Cortex of kidney (tissue), 1 donor: ENCODE measurements at places on chromosomes 2 and 18.

GRCh38 chr2:189866296-189866695 lies 82.0 kb downstream of the PMS1 start:
- DNase-seq = no peak

- DNase-seq = no peak
Observed at GRCh38 chr2:65655000-65655399, 222.6 kb upstream of the SPRED2 start.

DNA sequence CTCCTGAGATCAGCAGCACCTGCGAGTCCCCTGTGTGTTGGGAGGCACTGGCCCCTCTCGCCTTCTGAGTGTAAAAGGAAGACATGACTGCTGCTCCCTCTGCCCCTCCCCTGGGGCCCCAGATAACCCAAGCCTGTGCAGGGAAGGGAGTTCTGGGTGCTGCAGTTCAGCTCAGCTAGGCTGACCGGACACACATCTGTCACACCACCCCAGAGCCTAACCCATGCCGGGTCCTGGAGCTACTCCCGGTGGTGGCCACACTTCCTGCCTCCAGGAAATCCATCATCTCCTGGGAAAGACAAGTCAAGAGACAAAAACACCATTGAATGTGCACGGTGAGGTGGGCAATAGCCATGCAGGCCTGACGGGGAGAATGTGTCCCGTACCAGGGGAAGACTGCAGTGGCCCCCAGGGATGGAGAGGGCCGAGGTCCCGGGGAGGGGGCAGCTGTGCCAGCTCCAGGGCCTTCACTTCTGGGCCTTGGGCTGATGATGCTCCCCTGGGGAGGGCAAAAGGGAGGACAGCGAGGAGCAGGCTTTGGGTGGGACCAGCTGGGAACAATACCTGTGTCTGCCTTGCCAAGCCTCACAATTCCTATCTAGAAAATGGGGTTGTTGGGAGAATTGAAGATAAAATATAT lies 210.6 kb downstream of the TFCP2L1 start:
- DNase-seq = no peak

DNA sequence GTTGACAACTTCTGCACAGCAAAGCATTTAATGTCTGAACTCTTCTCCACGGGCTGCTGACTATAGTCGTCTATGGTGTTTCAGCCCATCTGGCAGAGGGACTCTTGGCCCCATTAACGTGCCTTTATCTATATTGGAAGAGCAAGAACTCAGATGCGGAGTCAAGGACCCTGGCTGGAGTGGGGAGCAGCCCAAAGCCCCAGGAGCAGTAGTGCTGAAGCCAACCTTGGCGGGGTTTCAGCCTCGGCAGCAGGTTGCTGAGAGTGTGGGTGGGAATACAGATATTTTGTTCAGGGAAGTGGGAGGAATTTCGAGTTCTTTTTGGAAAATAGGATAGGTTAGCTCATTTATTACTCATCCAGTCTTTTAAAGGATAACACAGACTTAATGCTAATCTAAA lies 34.2 kb downstream of the TMEM17 start:
- DNase-seq = no peak

DNA sequence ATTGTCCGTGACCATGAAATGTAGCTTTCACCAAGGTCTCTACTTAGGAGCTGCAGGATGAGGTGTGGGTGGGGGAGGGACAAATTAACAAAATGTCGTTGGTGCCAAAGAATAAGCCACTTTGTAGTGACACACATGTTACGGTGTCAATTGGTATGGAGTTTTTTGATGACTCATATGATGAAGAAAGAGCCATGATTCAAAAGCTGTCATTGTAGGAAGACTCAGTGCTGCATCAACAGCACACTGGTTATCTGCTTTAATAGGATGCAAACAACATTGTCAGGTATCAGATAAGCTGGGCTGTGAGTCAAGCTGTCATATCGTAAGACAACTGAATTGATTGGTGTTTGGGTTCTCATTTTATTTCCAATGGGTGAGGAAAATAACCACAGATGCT lies 36.6 kb upstream of the BOD1L2 start:
- no peak for DNase-seq

GRCh38 chr18:59518705-59519104 lies 159.6 kb upstream of the LMAN1 start:
- no peak for DNase-seq

DNA sequence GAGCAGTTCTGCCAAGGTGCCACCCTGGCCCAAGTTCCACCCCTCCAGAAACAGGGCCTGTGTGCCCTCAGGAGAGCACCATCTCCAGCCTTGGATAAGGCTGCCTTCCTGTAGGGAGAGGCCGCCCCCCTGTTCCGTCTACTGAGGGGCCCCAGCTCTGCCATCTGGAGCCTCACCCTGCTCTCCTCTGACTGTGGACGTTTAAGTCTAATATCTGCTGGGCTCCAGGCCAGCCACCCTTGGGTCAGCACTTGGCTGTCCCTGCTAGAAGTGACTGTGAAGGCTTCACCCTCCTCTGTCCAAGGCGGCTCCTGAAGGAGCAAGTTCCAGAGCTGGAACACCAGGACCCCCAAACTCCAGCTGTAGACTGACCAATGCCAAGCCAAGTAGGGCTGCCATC lies 26.3 kb downstream of the RHOB start:
- no peak for DNase-seq

DNA sequence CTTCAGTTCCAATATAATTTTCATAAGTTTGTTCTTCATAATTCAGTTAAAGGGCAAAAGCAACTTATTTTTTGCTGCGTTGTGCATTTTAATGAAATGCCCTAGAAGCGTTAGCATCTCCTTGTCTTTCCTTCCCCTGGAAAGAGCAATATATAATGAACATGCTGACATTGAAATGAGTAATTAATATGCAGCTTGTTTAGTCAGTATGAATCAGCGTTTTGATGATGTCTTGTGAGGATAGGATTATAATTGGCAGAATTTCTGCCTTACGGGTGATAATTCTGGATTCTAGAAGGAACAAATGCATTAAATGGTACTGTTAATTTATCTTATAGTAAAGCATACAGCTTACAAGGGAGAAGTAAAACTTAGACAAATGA lies 152.3 kb upstream of the MMADHC start:
- no peak for DNase-seq

GRCh38 chr2:233075966-233076339 lies 15.8 kb downstream of the INPP5D start:
- no peak for DNase-seq

- no peak for DNase-seq
Observed at GRCh38 chr2:133975135-133975534, 278.7 kb upstream of the MGAT5 start.

DNA sequence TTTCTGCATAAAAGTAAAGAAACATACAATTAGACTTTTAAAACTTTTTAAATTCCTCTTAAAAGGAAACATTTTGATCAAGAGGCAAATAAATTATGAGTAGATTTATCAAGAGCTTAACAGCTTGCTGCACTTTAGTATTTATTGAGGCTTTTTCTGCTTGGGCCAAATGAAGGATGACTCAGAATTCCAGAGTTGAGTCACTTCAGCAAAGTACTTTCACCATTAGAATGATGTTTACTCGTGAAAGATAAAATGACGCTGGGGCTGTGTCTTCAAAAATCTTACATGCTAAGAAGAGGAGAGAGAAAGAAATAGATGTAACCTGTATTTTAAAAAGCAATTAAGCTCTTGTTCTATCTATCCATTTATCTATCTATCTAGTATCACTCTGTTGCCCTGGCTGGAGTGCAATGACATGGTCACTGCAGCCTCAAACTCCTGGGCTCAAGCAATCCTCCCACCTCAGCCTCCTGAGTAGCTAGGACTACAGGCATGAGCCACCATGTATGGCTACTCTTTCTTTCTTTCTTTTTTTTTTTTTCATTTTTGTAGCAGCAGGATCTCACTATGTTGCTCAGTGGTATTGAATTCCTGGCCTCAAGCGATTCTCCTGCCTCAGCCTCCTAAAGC lies 75.3 kb upstream of the RIOK3 start:
- DNase-seq = no peak

GRCh38 chr18:13606604-13607254 lies 119.6 kb downstream of the FAM210A start:
- DNase-seq = no peak

DNA sequence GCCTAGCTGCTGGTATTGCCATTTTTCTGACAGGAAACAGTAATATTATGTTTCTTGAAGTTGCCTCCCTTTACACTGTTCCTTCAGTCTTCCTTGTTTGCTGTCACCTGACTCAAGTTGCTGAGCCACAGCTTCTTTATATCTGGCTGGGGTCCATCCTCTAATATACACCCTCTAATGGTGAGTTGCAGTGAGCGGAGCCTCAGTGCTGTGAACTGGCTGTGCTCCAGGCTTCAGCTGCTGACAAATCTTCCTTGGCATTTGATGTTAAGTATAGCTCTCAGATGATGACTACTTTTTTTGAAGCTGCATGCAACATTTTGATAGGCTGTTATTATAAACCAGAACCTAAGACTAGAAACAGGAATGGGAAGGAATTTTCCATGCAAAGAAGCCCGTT lies 366.7 kb downstream of the NUP35 start:
- DNase-seq = no peak

DNA sequence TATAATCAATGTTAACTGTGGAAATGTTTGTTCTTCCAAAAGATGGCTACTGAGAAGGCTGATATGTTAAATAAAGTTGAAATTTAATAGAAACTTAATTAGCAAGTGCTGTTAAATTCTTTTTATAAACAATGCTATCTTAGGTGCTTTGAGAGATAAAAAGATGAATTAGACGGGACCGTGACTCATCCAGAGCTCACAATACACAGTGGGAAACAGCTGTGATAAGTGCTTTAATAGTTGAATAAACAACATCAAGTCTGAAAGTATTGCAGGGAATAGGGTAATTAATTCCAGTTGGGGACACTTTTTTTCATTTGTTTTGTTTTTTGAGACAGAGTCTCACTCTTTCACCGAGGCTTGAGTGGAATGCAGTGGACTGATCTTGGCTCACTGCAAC lies 85.5 kb upstream of the DTNA start:
- DNase-seq = no peak
